ENCODE measurements at places on chromosomes 12 and 14.

- no peak for DNase-seq
Measured at GRCh38 chr14:81633496-81633895, 99.8 kb upstream of the SEL1L start.

DNA sequence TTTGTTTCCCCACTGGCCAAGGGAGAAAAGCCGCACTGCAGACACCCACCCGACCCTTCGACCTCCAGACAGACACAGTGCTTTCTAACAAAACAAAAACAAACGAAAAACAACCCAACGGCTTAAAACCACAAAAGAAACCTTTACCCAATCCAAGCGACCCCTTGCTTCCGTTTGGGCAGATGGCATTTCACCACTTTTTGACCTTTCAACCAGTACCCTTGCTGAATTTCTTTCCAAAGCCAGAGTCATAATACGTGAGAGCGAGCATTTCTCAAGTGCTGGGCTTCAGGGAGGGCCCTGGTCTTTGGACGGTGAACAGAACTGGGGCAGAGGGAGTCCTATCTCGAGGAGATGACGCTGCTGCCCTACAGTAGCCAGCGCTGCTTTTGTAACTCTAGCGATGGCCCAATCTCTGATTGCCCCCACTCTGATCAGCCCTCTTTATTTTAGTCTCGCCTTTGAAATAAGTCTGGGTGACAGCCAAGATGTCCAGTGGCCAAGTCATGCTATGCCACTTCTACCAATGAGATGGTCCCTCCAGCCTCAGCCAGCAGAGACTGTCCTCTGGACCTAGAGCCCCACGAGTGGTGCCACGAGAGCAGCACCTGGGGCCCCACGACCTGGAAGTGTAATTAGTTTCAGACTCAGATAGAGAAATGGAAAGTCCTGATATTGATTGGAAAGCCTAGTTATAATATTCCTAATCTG is 21.9 kb upstream of the ADIPOR2 start:
- no peak for DNase-seq

DNA sequence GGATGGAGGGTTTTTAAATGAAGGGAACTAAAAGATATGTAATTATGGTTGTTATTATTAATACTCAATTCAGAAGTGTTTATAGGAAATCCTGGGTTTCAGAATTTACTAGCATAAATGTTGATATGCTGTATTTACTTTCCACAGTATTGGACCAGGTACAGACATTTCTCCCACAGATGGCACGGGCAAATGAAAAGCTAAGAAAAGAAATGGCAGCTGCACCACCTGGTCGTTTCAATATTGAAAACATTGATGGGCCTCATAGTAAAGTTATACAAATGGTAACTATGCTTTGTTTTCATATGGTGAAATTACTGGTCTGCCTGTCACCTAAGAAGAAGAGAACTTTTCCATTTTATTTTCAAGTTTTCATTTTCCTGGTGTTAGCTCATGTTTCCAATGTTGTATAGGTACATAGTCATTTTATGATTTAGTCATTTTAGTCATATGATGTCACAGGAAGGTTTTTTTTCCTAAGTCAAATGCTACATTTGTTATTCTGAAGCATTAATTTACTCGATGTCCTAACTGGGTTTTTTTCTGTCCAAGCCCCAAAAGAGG is 5.5 kb downstream of the NOPCHAP1 start:
- DNase-seq = no peak

DNA sequence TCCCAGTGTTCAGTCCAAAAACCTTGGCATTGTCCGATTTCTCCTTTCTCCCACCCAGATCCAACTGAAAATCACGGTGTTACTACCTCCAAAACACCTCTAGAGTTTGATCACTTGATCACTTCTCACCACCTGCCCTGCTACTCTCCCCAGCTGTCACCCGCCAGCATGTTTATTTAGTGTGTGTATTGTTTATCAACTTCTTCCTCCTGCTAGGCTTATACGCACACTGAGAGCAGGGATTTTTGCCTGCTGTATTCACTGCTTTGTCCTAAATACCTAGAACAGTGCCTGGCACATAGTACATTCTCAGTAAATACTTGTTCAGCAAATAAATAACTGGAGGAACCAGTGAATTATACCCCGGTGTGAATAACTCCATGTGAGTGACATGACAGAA is 5.0 kb downstream of the BDKRB1 start:
- DNase-seq = peak; percentile 35

- DNase-seq = no peak
Measured at GRCh38 chr12:124888260-124888659, 24.6 kb upstream of the SCARB1 start.

DNA sequence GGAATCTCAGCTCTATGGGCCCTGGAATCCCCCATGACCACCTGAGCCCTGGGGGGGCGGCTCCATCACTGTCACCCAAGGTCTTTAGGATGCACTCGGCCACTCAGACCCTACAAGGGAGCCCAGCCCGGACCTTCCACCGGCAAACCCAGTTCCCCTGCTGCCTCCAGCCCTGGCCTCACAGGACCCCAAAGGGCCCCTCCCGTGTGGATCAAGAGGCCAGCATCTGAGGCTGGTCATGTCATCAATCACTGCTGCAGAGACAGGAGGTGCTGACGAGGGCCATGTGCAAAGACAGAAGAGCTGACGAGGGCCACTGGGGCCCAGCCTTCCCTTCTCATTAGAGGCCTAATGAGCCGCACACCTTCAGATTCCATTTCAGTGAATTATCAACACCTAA is 39.0 kb upstream of the SFSWAP start:
- DNase-seq = no peak

- no peak for DNase-seq
Measured at GRCh38 chr14:32934073-32934880, 4.4 kb upstream of the NPAS3 start.

DNA sequence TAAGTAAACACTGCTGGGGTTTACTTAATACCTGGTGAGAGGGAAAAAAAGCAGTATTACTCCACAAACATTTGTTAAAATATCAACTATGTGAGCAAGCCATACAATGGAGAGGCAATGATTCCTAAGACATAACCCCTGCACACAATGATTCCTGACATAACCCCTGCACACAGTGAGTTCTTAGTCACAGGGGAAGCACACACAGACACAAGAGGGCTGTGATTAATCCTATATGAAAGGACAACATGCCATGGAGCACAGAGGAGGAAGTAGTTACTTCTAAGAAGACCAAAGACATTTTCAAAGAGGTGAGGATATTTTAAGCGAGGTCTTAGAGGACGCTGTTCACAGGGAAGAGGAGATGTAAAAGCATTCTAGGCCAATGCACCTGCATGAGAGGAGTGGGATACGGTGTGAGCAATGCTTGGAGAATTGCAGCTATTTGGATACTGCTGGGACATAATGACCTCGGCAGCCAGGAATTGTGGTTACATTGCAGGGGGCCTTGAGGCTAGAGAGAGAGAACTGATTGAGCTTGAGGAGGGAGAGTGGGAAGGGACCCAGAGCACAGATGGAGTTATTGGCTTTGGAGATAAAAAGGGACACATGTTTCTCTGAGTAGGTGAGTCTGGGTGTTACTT is 211.9 kb downstream of the APAF1 start:
- no peak for DNase-seq

DNA sequence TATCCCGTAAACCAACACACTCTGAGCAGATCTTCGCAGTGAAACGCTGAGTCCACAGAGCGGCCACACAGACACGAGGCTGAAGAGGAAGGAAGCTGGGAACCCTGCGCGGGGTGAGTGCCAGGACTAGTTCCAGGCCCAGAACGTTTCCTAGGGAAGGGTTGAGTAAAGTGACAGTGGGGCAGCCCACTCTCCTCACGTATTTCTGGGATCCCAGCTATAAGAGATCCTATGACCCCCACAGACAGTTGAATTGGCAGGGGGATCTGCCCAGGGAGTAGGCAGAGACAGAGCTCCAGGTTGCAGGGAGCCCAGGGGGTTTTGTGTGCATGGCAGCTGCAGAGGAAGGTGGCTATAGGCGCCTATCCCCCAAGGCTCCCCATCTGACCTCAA is 51.1 kb downstream of the GTF2A1 start:
- no peak for DNase-seq

GRCh38 chr12:96143827-96144565 is 50.2 kb upstream of the ELK3 start:
- no peak for DNase-seq

GRCh38 chr14:75864352-75864751 is 117.4 kb downstream of the TGFB3 start:
- no peak for DNase-seq

DNA sequence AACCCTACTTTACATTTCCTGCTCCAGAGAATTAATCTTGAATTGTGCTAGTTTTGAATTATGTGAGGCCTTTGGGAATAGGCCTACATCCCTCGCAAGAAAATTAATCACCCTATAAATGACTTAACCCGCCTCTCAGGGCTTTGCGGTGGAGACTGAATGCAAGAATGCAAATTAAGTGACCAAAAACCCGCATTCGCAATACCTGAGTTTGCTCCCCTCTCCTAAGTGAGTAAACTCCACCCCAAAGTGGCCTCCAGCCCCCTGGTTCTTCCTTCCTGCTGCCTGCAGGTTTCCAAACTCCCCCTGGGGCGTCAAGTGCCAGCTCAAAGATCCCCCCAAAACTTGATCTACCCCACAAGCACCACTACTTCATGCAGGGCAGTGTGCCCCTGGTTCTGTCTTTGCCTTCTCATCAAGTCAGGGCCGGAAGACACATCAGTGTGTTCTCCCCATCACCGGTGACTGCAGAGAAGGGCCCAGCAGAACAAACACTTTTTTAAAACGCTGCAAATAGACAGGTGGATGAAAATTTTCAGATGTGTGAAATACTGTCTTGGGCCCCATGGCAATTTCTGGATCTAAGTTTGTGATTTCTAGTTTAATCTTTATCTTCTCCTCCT is 644.7 kb downstream of the VRK1 start:
- DNase-seq = no peak

DNA sequence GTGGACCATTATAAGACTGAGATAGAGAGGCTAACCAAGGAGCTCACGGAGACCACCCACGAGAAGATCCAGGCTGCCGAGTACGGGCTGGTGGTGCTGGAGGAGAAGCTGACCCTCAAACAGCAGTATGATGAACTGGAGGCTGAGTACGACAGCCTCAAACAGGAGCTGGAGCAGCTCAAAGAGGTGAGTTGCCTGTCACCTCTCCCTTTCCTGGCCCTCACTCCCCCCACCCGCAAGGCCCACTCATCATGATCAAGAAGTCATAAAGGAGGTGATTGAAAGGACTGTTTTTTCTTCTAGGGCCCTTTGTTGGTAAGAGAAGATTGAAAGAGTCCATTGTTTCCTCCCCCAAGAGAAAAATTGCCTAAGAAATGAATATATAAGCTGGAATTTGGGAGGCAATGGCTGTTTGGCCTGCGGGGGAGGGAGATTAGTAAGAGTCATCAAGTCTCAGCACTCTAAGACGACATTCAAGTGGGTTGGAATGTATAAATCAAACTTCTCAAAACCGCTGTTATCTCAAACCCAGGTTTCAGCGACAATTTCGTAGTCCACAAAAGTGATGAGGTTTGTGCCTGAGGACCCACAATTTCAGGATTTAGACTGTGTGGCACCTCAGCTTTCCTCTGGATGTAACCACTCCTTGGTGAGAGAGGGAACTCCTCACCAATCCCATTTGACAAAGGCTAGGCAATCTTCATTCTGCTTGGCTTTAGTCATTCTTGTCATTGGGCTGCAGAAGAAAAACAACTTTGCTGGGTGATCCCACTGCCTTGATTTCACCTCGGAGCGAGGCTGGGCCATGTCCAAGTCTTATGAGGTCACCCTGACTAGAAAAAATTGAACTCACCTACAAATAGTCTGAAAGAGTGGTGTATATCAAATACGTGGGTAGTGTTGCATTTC is 966 bp downstream of the BICD1 start:
- DNase-seq = no peak

DNA sequence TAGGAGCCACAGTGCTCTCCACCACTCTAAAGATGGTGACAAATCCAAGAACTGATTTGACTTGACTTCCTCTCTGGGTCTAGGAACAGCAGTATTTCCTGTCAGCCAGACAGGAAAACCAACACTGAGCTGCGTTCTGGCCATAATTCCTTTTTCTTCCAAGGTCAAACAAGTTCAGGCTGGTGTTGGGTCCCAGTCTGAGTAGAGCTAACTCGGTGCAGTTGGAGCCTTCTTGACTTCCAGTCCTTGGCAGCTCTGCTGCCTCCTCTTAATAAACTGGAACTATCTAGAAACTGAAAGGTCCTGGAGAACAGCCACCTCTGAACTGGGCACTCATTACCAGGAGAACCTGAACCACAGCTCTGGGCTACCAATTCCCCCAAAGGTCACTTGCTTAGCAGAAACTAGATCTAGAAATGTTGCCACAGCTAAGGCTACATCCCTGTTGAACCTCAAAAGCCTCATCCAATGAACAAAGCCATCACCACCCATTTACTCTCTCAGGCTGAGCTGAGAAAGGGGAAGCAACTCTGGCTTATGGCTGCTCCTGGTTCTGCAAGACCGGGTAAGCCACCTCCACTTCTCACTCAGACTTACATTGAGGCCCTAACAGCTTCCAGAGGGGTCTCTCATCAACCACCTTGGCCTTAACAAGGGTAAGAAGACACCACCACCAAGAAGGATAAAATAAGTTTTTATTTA is 27.7 kb downstream of the MAX start:
- DNase-seq = no peak

DNA sequence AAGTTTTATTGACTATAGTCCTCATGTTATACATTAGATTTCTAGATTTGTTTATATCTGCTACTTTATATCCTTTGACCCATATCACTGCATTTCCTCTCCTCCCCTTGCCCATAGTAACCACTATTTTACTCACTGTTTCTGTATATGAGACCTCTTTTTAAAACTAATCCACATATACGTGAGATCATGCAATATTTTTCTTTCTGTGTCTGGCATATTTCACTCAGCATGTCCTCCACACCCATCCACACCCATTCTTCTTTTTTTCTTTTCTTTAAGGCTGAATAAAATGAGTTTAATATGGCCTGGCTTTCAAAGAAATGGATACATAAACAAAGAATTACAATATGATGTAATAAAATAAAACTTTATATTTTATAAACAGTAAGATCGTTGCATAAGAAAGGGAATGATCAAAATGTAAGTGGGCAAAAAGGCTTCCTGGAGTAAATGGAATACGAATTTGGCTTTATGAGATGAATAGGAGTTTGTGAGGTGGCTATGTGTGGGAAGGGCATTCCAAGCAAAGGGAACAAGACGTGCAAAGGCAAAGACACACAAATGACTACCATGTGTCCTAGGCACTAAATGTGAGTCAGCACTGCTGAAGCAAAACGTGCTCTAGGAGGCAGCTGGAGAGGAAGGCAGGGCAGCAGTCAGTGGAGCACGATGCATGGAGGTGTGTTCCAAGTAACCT is 53.2 kb upstream of the HIF1A start:
- DNase-seq = no peak

DNA sequence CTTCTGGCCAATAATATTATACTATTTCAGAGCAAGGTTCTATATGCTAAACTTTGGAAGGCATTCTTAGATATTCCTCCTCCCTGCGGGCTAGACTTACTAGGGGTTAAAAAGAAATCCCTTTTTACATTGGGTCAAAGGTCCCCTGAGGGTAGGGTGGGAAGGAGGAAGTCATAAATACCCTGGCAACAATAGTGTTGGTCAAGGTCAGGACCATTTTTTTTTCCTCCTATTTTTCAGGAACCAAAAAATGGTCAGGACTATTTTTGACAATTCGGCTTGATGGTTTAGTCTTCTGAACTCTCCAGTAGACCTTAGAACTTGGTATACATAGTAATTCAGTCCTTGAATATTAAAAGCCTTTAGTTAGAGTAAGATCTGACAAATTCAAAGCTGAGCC is 4.5 kb upstream of the NANOG start:
- DNase-seq = no peak

Measured in DMS153 (cell line).